ENCODE measurements at places on chromosomes 3 and 15.

DNA sequence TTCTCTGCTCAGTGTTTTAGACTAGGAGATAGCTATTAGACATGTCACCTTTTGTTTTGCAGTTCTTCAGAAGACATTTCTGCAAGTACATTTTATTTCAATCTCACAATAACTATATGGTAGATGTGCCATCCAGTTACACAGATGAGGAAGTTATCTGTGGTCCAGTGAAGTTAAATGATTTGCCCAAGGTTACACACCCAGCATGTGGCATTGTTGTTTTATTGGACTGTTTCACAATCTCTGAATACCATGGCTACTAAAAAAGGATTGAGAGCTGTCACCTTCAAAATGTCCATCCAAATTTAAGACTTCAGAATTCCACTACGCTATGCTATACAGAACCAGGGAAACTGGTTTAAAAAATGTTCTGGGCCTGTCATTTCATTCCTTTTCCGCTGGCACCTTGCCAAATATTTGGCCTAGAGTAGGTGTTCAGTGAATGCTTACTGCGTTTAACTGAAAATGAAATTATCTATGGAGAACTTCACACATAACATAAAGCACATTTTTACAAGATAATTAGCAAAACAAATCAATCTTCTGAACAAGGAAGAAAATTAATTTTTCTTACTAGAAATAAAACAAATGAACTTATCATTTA is 20.2 kb downstream of the TM6SF1 start:
- DNase-seq, result no peak

DNA sequence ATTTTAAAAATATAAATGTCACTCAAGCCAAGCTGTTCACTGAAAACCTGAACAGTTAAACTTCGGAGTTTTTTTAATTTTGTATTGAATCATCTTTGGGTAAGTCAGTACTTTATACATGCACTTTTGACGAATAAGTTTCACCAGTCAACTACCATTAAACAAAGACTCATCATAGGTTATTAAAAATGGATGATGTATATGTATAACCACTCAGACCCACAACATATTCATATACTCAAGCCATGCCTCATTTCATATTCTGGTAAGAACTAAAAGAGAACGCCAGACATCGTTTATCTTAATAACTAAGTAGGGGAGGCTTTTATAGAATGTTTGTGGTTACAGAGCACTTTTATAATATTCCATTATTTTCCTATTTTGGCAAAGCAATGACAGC is 18.3 kb downstream of the MSL2 start:
- DNase-seq, result no peak

- no peak for DNase-seq
Measured at GRCh38 chr3:175326041-175326440, 466.9 kb downstream of the NAALADL2 start.

DNA sequence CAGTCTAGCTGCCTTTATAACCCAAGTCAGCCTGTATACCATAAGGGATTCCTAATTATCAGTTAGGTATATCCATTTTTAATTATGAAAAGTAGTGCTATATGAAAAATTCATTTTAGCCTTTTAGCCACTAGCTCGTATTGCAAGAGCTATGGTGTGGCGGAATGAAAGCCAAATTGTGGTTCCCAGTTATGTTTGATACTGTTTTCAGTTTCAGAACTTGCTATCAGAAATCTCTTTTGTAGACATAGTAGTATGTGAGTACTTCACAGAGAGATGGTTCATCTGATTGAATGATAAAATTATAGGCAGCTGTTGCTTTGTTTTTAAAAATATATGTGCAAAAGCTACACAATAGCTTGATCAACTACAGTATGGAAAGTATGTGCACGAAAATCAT is 134.6 kb downstream of the SLC25A26 start:
- DNase-seq, result no peak

- DNase-seq, result no peak
Measured at GRCh38 chr3:98500019-98500418, 2.5 kb downstream of the OR5K2 start.

DNA sequence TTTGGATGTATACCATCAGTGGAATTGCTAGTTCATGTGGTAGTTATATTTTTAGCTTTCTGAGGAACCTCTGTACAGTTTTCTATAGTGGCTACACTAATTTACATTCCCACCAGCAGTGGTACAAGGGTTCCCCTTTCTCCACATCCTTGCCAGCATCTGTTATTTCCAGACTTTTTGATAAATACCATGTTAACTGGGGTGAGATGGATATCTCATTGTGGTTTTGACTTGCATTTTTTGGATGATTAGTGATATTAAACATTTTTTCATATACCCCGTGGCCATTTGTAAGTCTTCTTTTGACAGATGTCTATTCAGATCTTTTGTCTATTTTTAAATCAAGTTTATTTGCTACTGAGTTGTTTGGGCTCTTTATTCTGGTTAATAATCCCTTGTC is 455.6 kb upstream of the RARB start:
- no peak for DNase-seq

GRCh38 chr3:128078322-128078721 is 26.1 kb downstream of the SEC61A1 start:
- DNase-seq, result no peak

- no peak for DNase-seq
Measured at GRCh38 chr3:196652961-196653795, 13.7 kb downstream of the NRROS start.

GRCh38 chr3:27090275-27091041 is 278.7 kb downstream of the NEK10 start:
- no peak for DNase-seq

DNA sequence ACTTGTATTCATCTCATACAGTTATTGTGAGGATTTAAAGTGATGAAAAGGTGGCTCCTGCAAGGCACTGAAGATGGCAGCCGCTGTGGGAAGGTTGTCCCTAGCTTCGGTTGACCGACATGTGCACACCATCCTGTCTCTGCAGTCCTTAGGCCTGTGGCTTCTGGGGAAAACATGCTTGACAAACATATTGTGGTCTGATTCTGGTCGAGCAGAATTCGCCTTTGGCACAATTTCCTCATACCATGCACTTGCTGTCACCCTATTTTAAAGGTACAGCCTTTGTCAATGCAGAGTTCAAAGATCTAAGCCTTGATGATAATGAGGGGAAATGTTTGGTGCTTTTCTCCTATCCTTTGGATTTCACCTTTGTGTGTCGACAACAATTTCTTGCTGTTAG is 50.9 kb downstream of the PRICKLE2 start:
- DNase-seq, result no peak

DNA sequence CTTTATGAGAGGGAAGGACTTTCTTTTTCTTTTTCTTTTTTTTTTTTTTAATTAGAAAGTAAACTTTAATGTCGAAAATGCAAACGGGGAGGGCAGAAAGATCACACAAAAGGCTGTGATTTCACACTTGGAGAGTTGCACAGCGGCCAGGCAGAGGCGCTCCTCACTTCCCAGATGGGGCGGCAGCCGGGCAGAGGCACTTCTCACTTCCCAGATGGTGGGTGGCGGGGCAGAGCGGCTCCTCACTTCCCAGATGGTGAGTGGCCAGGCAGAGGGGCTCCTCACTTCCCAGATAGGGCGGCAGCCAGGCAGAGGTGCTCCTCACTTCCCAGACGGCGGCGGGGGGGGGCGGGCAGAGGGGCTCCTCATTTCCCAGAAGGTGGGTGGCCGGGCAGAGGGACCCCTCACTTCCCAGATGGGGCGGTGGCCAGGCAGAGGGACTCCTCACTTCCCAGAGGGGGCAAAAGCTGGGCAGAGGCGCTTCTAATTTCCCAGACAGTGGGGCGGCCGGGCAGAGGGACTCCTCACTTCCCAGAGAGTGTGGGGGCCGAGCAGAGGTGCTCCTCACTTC is 88.6 kb downstream of the ATP2B2 start:
- no peak for DNase-seq

DNA sequence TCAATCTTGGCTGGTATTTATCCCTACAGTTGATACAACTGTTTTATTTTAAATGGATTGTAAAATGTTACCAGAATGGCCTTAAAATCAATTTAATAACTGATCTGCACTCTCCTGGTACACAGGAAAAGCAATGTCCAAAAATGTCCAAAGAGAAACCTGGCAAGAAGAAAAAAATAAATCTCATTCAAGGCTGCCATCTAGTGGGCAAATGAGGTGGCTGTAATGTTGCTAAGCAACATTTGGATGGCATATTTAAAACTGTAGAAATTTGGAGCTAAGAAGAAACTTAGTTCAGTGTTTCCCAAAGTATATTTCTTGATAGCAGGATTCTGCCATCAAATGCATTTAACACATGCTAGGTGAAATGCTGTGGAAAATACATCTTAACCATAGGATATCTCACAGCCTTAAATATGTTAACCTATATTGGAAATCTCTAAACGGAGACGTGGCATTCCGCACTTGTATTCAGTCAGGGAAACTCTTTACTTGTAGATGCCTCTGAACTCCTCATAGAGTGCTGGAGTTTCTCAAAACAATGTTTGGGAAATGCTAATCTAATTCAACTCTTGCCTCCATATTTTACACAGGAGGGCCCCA is 216.8 kb downstream of the ERC2 start:
- no peak for DNase-seq

DNA sequence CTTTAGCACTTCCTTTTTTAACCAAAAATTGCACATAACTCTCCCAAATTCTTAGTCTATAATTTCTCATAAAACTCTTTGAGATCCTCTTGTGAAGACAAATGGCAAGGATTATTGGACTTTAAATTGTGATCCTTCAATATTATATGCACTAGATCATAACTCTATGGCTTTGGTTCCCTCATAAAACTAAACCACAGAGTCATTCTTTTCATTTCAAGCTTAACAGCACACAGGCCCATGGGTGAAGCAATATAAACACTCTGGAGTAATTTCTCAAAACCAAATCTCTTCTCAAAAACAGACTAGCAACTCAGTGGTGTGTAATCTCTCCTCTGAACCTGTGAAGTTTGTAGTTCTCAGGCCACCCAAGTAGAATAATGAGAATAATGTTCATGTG is 171.0 kb upstream of the NECTIN3 start:
- no peak for DNase-seq

DNA sequence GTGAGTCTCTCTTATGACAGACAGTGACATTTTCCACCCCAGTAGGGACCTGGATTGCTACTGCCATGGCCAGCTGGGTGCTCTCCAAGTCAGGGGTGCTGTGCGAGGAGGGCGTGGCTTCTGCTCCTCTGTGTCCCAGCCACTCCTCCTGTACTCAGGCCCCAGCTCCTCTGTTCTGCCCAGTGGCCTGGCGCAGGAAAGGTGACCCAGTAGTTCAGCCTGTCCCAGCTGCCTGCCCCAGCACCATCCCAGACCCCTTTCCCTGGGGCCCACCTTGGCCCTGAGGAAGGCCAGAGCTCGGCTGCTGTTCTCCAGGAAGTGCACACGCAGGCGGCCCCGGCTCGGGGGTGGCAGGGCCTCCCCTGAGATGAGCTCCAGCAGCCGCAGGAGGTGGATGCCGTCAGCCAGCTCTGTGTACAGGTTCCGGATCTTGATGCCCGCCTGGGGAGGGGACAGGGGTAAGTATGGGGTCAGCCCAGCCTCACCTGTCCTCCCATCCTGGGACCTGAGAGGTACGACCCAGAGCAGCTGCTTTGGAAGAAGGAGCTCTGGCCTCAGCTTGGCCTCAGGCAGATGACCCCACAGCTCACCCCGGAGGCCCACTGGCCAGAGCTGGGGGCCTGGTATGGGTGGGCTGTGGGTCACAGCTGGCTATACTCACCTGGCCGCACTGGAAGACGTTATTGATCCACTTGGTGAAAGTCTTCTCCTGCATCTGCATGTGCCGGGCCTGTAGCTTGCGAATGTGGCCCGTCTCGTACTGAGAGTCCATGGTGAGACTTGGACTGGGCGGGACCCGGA is 1.0 kb downstream of the SPTBN5 start:
- no peak for DNase-seq

- no peak for DNase-seq
Measured at GRCh38 chr3:123385001-123385401, 63.9 kb downstream of the ADCY5 start.

- DNase-seq, result peak; percentile 61
Measured at GRCh38 chr15:59917504-59918157, 86.5 kb upstream of the FOXB1 start.

- no peak for DNase-seq
Measured at GRCh38 chr15:36458411-36458810, 121.0 kb upstream of the CDIN1 start.

DNA sequence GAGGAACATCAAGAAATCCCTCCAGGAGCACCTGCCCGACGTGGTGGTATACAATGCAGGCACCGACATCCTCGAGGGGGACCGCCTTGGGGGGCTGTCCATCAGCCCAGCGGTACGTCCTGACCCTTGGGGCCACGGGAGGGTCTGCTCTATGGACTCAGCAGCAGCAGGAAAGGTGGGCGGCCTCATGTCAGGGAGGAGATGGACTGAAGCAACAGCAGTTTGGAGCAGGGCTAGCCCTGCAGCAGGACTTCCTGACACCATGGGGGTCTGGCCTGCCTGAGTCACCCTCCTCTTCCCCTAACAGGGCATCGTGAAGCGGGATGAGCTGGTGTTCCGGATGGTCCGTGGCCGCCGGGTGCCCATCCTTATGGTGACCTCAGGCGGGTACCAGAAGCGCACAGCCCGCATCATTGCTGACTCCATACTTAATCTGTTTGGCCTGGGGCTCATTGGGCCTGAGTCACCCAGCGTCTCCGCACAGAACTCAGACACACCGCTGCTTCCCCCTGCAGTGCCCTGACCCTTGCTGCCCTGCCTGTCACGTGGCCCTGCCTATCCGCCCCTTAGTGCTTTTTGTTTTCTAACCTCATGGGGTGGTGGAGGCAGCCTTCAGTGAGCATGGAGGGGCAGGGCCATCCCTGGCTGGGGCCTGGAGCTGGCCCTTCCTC is 24.2 kb downstream of the HDAC11 start:
- DNase-seq, result no peak

DNA sequence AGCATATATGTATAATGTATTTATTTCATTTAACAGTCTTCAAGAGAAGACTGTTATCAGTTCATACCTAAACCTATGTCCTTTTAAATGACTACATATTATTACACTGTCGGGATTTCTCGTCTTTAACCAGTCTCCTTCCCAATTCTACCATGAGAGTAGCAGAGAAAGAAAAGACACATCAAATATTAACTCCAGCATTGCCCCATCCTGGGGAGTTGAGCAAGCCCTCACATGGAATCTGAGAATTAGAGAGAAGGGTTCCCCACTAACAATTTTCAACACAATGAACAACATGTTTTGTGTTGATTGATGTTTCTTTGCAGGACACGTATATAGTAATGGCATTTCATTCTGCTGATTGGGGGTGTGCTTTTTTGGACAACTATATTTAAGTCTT is 257.4 kb downstream of the ADAMTSL3 start:
- no peak for DNase-seq

DNA sequence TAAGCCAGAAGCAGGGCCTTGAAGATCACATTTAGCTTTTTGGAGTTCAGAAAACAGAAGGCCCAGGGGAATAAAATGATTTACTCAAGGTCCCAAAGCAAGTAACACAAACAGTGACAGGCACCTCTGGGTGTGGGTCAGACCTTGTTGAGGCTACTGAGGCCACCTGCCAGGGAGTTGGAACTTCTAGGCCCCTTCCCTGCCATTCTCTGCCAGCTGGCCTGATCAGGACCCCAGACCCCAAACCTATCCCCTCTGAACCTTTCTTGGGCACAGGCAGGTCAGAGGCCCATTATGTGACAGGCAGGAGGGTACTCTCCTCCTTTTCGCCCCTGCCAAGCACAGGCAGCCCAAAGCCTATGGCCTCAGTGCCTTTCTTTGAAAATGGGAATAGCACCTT is 49.4 kb upstream of the ATP2B2 start:
- DNase-seq, result no peak

GRCh38 chr3:10223676-10224639 is 24.3 kb upstream of the TATDN2 start:
- no peak for DNase-seq

Data from stimulated activated CD4-positive, alpha-beta T cell treated with anti-CD3 and anti-CD28 coated beads, TNF-alpha, amount 100 ng/mL, for 24 hours (primary cell).